ENCODE measurements at places on chromosomes 4 and X. TPM values are rescaled to one million over a fixed set of nuclear protein-coding genes. Genes with fewer than 3 reads are reported as not detected.

The RBM46 gene
- not detected for total RNA-seq

- no peak for DNase-seq
Measured at GRCh38 chr4:152065545-152065944, 304.7 kb upstream of the GATB start.

DNA sequence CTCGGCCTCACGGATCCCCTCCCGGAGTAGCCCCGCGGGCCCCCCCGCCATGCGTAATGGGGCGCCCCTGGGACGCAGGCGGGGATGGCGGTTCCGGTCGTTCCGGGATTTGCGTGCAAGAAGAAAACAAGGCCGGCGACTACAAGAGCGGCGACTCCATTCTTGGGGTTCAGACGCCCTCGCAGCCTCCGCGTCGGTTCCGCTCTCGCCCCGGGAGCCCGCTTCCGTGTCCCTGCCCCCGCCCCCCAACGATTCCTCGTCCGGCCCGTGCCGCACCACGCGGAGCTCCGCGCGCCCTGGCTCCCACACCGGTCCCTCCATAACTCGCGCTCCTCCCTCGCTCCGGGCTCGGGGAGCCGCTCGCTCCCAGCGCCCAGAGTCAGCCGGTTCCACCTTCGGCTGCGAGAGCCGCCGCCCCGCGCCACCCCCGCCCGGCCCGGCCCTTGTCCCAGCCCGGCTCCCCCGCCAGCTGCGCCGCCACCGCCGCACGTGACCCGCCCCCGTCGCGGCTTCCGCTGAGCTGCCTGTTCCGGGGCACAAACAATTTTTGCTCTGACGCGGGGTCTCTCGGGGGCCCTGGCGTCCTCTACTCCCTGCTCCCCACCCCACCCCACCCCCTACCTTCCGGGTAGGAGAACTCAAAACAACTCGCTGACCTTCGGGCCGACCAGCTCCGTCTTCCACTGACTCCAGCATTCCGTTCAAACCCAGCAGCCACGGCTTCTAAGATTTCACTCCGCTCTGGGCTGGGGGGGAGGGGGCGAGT is 78.8 kb upstream of the BCOR start:
- peak; percentile 52 for DNase-seq

- DNase-seq: no peak
Measured at GRCh38 chrX:39811376-39811775, 286.4 kb downstream of the BCOR start.

DNA sequence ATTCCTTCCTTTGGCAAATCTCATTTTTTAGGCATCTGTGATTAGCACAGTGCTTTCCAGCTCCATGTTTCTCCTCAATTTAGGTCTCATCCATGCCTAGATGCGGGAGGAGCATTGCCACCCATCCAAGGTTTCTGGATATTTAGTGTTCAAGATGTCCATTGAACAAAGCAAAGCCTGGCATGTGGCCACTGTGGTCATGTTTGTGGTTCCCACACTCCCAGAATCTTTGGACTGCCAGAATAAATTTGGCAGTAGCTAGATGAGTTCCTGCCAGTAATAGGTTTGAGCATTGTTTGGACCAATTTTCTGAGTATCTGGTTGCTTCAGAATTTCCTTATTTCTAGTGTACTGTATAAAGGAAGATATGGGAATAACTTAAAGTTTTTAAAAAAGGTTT is 1124.1 kb downstream of the ADGRL3 start:
- no peak for DNase-seq
